Lower lobe of right lung (tissue), 2 donors: ENCODE measurements at places on chromosomes 4 and X.

- no peak for DNase-seq
Measured at GRCh38 chr4:10694151-10694827, 9.7 kb upstream of the CLNK start.

DNA sequence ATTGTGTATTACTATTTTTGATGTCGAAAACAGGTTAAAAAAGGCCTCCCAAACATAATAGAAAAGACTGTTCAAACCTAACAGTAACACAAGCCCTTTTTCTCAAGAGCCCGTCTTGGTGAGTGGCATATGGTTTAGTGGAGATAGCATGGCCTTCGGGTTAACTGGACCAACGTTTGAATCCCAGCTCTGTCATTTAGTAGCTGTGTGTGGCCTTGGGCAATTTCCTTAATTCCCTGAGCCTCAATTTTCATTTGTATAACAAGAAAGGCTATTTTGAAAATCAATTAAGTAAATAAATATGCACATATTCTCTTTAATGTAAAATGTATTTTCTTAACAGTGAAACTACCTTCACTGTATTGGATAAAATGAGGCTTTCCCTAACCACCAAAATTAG is 62.3 kb downstream of the HELT start:
- no peak for DNase-seq

DNA sequence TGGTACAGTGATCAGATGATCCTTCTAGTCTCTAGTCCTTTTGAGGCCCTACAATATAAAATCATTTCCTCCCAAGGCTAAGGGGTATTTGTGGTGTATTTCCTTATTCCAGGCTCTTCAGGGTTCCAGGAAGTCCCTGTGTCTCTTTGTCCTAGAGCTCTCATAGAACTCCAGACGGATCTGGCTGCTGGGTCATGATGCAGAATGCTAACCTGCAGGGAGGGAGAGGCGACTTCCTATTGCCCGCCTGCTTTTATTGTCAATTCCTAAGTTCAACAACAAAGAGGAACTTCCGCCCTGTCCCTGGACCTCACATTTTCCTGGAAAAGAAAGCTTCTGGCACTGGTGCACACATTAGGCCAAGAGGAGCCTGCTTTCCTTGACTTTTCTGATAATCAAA is 45.9 kb upstream of the ZNF827 start:
- DNase-seq, result no peak

GRCh38 chrX:861340-861890 is 230.8 kb downstream of the SHOX start:
- no peak for DNase-seq

GRCh38 chr4:66728280-66728679 is 817.0 kb downstream of the CENPC start:
- DNase-seq, result no peak

DNA sequence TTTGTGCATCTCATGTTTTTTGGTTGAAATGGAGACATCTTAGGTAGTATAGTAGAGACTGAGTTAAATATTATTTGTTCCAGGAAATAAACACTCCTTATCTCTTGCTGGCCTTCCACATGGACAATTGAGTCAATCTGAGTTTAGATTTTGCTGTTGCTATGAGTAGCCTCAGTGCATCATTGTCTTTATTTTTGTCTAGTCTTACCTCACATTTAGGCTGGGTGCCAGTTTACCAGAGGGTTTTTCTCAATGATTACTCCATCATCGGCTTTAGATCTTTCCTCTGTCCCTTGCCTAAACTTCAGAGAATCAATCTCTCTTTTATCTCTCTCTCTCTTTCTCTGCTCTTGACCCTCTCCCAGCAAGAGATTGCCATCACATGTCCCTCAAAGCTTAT is 73.6 kb downstream of the GABRB1 start:
- no peak for DNase-seq

DNA sequence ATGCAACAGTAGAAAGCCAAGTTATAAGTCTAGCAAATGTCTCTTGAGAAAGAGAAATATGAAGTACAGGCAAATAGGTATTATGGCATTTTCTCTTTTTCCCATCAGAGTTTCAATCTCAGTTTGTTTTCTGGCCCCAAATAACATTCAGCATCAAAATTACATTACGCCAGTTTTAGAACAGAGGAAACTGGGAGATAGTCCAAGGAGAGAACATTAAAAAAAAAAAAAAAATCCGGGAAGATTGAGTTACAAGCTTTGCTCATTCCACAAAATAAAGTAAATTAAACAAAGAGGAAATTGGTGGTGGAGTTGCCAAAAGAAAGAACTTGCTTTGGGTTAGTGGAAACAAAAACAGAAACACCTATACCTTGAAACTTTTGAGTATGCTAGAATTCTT is 50.4 kb upstream of the IL13RA2 start:
- no peak for DNase-seq

DNA sequence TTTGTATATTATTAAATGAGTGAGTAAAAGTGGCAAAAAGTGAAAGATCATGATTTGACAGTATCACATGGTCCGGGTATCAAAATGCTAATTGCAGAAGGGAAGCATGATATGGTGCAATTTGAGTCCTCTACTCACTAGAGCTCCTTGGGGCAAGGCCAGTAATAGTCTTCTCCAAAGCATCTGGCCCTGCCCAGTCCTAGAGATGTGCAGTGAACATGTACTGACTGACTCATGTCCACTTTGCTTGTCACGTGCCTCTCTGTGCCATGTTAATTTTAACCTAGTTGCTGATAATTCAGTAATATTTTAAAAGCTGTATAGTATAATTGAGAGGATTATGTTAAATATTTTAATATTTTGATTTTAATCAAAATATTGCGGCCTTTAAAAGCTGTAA is 54.6 kb upstream of the TENM3 start:
- DNase-seq, result no peak

GRCh38 chr4:8761824-8762205 is 109.8 kb downstream of the HMX1 start:
- peak; percentile 26 for DNase-seq

DNA sequence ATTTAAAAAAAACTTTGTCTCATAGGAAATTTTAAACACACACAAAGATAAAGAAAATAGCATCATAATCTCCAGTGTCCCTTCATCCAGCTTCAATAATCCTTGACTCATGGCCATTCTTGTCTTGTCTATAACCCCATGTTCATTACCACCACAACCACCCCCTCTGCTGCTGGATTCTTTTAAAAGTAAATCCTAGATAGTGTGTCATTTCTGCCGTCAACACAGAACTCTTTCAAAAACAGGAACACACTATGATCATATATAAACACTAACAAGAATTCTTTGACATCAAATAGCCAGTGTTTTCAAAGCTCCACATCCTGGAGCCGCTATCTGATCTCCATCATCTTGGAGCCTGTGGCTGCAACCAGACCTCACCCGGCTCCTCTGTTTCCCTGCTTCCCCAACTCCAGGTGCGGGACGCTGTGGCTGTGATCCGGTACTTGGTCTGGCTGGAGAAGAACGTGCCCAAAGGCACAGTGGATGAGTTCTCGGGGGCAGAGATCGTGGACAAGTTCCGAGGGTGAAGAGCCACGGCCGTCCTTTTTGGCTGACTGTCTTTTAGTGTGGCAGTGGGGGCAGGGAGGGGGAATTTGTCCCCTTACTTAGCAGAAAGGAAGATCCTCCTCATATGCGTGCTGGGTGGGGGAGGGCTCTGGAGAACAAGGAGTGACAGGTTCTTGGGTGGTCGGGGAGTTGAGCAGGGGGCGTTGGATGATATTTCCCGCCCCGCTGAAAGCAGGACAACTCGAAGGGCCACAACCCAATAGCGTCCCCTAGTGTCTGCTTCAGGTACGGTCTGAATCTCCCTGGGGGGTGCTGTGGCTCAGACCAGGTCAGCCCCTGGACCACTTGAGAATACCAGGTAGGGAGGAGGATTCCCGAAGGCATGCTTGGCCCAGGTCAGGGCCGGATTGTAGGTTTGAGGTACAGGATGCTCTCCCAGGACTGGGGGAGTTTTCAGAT is 15.6 kb downstream of the XPNPEP2 start:
- no peak for DNase-seq

DNA sequence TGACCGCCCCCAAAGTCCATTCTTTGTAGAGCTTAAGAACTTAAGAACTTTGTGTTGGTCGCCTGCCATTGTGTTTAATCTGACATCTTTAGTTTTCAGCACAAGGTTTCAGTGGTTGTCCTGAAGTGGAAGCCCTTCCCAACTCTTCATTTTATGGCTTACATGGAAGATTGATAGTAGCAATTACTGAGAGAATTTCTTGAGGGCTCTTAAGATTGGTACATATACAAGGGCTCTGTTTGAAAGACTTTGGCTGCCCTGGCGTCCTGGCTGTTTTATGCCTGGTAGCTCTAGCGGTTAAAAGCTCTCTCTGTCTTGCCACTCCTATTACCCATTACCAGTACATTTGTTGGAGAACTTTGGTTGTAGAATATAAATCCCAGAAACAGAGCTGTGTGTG is 75.0 kb downstream of the KDM6A start:
- DNase-seq, result no peak

GRCh38 chrX:17913801-17914200 is 52.7 kb upstream of the RAI2 start:
- DNase-seq, result no peak

GRCh38 chr4:144948421-144948820 is 149.6 kb downstream of the ANAPC10 start:
- DNase-seq, result no peak

GRCh38 chr4:48752726-48753125 is 27.4 kb downstream of the FRYL start:
- no peak for DNase-seq

- DNase-seq, result no peak
Measured at GRCh38 chr4:163540977-163541376, 46.5 kb downstream of the TMA16 start.

GRCh38 chr4:40212674-40213527 is 16.1 kb downstream of the RHOH start:
- DNase-seq, result no peak

- DNase-seq, result no peak
Measured at GRCh38 chrX:49226946-49227345, 6.2 kb downstream of the CACNA1F start.

GRCh38 chr4:74376888-74377483 is 12.0 kb downstream of the EREG start:
- no peak for DNase-seq

GRCh38 chrX:110408949-110409588 is 50.4 kb downstream of the RTL9 start:
- no peak for DNase-seq

- DNase-seq, result no peak
Measured at GRCh38 chr4:127601029-127601428, 31.7 kb upstream of the INTU start.

DNA sequence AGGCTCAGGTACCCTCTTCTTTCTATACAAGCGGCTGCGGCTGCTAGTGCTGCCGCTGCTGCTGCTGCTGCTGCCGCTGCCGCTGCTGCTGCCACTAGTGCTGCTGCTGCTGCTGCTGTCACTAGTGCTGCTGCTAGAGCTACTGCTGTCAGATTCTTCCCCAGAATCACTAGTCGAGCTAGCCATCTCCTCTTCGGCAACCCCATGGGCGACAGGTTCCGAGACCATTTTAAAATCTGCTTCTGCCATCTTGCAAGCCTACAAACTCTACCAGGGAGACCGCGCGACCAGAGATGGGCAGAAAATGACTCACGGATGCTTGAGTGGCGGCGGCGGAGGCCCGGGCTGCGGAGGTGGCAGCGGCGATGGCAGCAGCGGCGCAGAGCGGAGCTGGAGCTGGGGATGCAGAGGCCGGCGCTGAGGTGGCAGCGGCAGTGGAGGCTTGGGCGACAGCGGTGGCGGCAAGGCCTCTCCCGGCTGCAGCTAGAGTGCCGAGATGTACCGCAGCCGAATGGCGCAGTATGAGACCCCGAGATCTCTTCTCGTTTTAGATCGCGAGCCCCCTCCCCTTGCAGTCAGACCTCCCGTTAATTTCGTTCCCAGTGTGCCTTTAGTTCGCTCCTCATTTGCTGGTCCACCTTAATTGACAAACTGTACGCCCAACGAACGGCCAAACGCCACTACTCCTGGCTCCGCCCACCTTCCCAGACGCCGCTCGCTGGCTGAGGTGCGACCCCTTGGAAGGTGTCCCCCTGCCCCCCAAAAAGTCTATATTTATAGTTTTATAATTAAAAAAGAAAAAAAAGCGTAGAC is at the start of gene NAP1L3:
Gene NAP1L3 (minus strand): TSS at position 523 of the 813 bp plus-strand sequence. CDS start 274 bp downstream, at position 249.
- DNase-seq, result peak; percentile 50

DNA sequence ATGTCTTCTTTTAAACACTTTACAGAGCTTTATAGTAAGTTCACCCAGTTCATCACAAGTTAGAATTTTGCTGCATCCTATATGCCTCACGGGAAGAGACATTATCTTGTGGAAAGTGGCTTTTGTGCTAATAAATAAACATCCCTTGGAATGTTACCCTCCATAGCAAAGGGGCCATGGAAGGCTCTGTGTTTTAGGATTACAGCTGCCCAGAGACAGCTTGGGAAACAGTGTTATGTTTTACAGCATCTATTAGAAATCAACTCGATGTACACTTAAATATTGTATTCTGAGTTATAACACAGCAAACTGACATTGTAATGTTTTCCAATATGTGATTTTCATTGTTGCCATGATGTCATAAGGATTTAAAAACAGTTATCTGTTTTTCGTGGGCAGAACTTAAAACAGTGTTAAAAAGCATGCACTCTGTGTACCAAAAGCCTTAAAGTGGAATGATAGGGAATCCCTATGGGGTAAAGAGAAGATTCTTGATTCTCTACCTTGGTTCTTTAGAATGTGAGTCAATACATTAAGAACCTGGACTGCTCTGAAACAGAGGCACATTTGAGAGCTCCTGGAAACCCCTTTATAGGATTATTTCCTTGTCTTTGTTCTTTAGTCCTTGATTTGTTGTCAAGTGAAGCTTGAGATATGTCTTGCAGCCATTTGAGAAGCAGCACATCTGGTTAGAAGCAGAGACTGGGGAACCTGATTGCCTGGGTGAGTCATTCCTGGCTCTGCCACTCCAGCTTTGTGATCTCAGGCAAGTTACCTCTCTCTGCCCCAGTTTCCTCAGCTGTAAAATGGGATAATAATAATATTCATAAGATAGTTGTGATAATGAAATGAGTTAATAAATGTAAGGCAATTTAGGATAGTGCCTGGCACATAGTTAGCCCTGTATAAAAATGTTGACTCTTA is 41.6 kb downstream of the ARHGAP10 start:
- DNase-seq, result no peak

DNA sequence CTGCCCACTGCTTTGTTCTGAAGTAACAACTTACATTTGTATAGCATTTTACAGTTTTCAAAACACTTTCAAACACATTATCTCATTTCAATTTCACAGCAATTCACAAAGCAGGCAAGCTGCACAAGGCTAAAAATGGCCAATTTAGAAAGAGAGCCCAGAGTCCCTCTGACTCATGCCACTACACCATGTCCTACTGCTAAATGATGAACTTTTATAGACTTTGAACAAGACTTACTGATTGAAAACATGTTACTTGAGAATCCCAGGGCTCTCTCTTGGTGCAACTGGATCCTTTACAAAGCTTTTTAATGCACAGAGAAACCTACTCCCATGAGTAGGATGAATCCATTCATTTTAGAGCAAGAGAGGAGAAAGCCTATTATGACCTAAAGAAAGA is 5.8 kb upstream of the G3BP2 start:
- no peak for DNase-seq

GRCh38 chr4:150583287-150584110 is 1.5 kb downstream of the MAB21L2 start:
- peak; percentile 46 for DNase-seq

DNA sequence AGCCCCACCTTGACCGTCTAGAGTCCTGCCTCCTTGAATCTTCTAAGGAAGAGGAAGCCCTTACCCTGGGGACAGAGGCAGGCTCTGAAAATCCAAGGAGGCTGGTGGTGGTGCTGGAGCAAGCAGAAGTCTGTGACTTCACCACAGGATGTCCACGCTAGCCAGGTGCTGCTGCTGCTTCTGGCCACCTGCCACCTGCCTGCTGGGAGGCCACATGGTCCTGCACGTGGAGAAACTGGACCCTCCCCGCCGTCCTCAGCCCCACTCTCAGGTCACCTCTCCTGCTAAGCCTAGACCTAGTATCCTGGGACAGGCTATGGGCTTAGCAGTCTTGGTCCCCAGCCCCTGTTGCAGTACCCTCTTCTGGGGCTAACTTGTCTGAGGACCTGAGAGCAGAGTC is 15.8 kb downstream of the TMEM31 start:
- DNase-seq, result no peak
